Placental epithelial cell (primary cell): ENCODE measurements at places on chromosomes 12 and 14. TPM values are rescaled to one million over a fixed set of nuclear protein-coding genes. Genes with fewer than 3 reads are reported as not detected.

PIK3C2G gene
- 7.1 and 10.0 TPM in 2 replicates for total RNA-seq

SLC10A1 gene
- not detected in 2 replicates for total RNA-seq

SAMD15 gene
- 3.5 and 4.8 TPM in 2 replicates for total RNA-seq

MMP17 gene
- total RNA-seq, result 1.2 and 2.0 TPM in 2 replicates

BDKRB2 gene
- total RNA-seq, result 0.22 and 2.4 TPM in 2 replicates

PCED1B gene
- total RNA-seq, result under 0.01 and 0.54 TPM in 2 replicates
